ENCODE measurements at places on chromosomes 7 and 10. TPM values are rescaled to one million over a fixed set of nuclear protein-coding genes. Genes with fewer than 3 reads are reported as not detected.

GRCh38 chr10:32929634-32930033 lies 28.4 kb downstream of the ITGB1 start:
- no peak for DNase-seq

DNA sequence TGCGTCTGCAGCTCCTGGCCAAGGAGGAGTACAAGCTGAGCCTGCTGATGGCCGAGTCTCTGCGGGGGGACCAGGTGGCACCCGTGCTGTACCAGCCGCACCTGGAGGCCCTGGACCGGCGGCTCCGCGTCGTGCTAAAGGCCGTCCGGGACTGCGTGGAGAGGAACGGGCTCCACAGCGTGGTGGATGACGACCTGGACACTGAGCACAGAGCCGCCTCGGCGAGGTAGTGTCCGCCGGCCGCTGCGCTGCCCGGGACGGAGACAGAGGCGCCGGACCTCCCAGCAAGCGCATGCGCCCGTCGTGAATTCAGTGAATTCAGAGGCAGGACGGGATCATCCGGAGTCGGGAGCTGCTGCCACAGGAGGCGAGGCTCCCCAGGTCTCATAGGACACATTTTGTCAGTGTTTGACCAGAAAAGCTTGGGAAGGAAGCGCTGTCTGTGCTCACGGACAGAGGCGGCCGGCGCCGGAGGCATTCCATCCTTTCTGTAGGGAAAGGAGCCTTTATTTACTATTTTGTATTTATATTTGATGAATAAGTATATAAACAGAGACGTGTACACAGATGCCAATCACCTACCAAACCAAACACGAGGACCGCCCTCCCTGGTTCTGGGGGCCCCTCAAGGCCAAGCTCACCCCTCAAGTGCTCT lies 30.1 kb upstream of the FOXL3 start:
- DNase-seq, result no peak

DNA sequence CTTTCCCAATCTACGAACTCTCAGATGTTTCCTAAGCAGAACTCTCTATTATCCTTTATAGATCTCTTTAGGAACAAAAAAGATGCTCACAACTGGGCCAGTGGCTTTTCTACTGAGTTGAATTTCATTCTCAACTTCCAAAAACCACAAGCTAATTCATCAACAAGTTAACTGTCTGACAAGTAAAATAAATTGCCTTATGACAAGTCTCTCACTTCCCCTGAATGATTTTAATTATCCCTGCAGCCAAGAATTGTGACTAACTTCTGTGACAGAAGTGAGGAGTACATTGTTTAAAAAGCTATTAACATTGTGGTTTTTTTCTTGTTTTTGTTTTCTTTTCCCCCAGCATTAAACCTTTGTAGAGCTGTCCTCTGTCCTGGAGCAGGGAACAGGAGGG lies 343.1 kb downstream of the HPSE2 start:
- no peak for DNase-seq

GRCh38 chr10:111023060-111023459 lies 53.8 kb upstream of the ADRA2A start:
- no peak for DNase-seq

Gene EGR2
- total RNA-seq, result 0.30 TPM
